Stimulated activated CD8-positive, alpha-beta memory T cell treated with anti-CD3 and anti-CD28 coated beads, Interleukin-4, amount 100 ng/mL, for 1 hour (primary cell): ENCODE measurements at places on chromosomes 2 and 18.

DNA sequence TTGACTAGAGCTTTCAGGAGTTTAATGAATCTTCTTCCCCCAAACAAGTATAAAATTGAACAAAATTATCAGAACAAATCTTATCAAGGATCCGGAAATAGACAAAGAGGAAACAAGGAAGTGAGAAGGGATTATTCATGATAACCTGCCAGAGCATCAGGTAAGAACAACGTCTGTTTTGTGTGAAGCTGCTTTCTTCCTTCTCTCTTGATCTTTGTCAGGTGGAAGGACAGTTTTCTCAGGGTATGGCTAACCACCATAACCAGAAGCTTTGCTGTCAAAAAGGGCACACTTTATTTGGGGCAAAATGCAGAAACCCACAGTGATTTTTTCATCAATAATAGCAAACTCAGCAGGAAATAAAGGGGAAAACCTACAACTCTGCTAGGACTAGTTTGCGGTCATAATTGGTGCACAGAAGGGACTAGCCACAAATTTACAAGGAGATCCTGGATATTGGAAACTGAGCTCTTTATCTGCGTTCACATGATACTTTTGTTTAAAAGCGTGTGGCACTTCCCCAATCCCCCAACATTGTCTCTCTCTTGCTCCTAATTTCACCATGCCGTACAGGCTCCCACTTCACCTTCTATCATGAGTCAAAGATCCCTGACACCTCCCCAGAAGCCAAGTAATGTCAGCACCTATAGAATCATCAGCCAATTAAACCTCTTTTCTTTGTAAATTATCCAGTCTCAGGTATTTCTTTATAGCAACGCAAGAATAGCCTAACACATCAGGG, 124.2 kb downstream of the FSIP2 start:
- no peak for DNase-seq

DNA sequence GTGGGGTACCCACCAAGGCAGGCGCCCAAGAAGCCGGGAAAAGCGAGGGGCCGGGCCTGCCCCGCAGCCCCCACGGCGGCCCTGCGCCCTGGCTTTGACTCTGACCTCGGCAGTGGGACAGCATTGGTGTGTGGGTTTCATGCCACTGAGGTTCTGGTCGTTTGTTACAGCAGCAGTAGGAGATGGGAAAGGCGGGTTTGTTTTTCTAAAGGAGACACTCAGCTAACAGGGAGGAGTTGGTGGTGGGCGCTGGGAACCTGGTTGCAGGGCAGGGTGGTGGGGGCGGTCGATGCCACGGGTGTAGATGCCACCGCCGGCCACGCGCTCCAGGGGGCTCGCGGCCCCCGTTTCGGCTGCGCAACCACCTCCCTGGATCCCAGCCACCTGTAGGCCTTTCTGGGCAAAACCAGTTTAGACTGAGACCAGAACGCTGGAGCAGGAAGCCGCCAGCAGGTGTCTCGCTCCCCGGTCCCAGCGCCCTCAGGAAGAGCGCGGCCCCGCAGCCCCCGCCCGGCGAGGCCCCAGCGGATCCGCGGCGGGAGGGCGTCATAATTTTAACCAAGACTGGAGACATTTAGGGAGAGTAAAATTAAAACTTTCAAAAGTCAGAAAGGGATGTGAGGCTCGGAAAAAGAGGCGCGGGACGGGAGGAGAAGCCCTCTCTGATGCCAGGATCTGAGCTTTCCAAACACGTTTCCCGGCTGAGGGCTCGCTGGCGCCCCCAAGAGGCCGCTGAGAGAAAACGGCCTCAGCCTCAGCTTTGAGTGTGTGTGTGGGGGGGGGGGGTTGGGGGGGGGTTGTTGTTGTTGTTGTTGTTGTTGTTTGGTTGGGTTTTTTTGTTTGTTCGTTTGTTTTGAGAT, 17.4 kb downstream of the CIDEA start:
- DNase-seq: no peak

- no peak for DNase-seq
These were observed 34.6 kb downstream of the LOXHD1 start for GRCh38 chr18:46622451-46622850.

DNA sequence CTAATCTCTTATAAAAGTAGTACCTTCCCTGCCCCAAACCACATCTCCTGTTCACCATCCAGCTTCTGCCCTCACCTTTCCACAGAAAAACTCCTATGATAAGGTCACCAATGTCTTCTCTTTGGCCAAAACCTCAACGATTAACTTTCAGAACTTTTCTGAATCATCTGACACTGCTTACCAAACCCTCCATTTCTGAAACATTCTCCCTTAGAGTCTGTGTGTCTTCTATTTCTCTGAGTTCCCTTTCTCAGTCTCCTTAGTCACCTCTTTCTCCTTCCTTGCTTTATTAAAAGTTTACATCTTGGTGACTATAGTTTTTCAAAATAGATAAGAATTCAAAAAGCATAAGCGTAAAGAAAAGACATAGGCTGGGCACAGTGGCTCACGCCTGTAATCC, 51.3 kb upstream of the SP3 start:
- DNase-seq: no peak

- DNase-seq: no peak
These were observed 73.0 kb upstream of the GPR45 start for GRCh38 chr2:105168543-105168942.

- DNase-seq: no peak
These were observed 67.1 kb upstream of the PXDN start for GRCh38 chr2:1811258-1811970.

GRCh38 chr2:68925295-68925896, 27.3 kb downstream of the GKN2 start:
- no peak for DNase-seq

DNA sequence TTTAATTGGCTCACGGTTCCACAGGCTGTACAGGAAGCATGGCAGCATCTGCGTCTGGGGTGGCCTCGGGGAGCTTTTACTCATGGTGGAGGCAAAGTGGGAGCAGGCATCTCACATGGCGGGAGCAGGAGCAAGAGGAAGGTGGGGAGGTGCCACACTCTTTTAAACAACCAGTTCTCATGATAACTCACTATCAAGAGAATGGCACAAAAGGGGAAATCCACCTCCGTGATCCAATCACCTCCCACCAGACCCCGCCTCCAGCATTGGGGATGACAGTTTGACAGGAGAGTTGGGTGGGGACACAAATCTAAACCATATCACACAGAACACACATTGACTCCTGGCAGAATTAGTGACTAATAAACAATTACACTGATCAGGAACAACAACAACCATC, 68.6 kb upstream of the ACKR3 start:
- no peak for DNase-seq

- DNase-seq: no peak
These were observed 308.0 kb downstream of the CCDC74A start for GRCh38 chr2:131835621-131836091.

DNA sequence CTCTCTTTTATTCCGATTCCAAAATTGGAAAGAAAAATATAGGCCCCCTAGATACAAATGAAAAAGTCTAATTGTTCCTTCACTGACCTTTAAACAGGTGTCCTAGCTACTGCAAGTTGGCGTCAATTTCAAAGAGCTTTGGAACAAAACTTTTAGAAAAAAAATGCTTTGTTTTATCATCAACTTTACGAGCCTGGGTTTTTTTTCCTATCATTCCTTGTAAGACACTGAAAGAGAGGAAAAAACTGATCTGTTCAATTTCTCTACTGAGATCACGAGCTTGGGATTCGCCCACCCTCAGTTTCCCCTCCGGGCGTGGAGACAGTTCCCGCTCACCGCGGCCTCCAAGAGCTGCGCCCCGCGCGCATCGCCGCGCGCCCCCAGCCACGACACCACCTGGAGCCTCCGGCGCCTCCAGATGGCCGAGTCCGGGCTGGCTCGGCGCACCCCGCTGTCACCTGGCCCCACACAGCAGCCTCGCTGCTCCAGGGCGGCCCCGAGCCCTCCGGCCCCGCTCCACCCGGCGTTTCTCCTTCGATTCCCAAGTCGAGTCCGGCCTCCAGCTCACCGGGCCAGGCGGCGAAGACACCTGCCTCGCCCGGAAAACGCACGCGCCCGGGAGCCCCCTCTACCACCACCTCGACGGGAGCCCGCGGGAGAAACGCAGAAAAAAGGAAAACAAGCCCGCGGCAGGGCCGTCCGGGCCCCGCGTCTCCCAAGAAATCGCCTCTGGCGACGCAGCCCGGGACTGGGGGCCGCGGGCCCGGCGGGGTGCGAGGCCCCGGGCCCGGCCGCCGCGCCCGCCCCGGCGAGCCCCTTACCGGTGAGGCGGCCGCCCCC, 656 bp downstream of the TBC1D8 start:
- DNase-seq: no peak

- no peak for DNase-seq
These were observed 267.6 kb downstream of the DCDC2C start for GRCh38 chr2:3970791-3971651.

DNA sequence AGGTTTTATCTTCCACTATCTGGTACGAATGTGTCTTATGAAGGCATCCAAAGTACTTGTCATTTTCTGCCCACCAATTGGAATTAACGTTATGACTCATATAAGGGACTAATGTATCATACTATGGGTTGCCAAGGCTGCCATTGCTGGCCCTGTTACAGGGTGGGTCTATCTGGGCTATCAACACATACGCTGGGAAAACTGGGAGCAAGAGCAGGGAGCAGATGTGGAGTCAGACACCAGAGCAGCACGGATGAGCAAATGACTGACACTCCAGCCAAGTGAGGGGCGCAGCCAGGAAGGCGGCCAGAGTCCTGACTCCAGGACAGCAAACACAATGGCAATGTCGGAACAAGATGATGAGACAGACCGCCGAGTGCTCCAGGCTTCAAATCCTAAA, 145.9 kb downstream of the COPS8 start:
- no peak for DNase-seq

DNA sequence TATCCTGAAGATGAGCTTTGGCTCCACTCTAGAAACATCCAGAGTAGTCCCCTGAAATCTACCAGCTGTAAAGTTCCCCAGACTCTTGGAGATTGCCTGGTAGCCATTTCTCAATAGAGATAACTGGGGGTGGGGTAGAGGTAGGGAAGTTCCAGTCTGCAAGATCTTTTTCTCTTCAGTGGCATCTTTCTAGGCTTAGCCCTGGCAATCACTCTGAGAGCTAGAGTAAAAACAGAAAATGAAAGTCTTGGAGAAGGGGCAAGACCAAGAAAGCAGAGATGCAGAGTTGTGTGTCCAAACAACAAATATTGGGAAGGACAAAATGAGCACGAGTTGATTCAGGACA, 41.8 kb upstream of the LCLAT1 start:
- DNase-seq: no peak

DNA sequence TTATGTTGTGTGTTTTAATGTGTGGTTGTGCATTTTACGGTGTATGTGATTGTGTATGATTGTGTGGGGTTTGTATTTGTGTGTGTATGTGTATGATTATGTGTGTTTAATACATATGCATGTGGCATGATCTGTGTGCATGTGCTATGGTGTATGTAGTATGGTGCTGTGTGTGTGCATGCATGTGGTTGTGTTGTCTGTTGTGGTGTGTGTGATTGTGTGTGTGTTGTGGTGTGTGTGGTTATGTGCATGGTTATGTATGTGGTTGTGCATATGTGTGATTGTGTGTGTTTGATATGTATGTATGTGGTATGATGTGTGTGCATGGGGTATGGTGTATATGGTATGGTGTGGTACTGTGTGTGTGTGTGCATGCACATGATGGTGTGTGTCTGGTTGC, 148.1 kb upstream of the AGAP1 start:
- DNase-seq: no peak

DNA sequence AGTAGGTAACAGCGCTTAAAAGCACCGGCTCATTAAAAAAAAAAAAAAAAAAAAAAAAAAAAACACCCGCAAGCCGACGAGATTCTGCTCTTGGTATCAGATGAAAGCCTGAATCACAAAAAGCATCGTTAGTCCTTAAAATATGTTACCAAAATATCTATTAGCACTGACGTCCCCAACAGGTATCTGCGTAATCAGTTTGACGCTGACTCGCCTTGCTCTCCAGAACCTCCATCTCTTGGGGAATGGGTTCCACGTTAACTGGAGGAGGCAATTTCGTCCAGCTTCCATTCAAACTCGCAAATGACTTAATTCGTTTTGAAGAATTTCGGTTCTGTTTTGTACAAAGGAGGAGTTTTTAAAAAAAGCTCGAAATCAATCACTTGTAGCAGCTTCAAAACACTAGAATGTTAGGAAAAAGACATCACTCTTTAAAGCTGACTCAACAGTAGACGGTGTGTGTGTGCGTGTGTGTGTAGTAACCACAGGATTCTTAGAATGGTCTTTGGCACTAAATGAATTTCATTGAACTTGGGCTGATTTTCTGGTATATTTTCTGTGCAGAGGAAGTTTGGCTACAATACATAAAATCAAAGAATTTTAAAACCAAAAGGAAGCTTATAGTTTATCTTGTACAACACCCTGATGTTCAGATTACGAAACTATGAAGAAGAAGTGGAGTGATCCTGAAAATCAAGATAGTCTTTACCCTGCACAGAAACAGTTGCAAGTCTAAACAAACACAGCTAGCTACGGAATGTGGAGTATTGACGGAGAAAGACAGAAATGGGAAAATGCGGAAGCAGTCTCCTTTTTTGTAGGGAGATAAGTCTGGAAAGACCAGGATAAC, 1.1 kb upstream of the PGAP1 start:
- DNase-seq: peak; percentile 25

DNA sequence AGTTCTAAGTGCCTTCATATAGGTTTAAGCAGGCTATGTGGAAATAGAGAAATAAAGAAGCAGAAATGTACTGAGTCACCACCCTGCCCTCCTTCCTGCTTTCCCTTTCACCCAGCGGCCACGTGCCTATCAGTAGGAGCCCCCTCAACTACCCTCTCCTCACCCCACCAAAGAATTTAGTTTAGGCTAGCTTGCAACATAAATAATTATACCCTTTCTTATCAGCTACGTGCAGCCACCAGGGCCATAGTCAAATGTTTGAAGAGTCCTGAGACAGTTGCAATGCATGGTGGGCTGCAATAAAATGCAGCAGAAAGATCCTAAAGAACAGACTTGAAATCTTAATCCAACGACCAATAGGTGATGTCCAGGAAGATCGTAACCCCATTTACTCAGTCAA, 101.2 kb downstream of the RTP5 start:
- no peak for DNase-seq

- DNase-seq: no peak
These were observed 546.3 kb upstream of the ZEB2 start for GRCh38 chr2:145066151-145066661.

- no peak for DNase-seq
These were observed 771.1 kb upstream of the ZEB2 start for GRCh38 chr2:145290986-145291385.

GRCh38 chr2:187003611-187004010, 154.6 kb upstream of the ZSWIM2 start:
- no peak for DNase-seq

- no peak for DNase-seq
These were observed 99.2 kb upstream of the VRK2 start for GRCh38 chr2:57947398-57947797.

DNA sequence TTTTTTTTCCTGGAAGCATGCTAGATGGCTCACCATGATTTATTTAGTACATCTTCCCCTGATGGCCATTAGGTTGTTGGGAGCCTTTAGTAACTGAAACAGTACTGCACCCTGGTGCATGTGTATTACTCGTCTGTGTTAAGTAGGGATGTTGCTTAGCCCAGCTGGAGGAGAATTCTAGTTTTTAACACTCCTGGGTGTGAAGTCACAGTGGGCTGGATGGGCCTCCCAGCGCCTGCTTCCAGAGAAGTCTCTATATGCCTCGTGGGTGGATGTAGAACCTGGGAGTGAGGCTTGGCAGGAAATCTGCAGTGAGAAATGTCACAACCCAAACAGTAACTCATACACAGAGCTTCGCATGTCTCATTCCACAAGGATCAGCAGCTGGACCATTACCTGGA, 28.9 kb upstream of the NT5DC4 start:
- DNase-seq: no peak

GRCh38 chr2:32932825-32933755, 13.7 kb upstream of the LTBP1 start:
- no peak for DNase-seq
